ENCODE measurements at places on chromosomes 4 and X.

GRCh38 chr4:48636911-48637310 lies 143.2 kb downstream of the FRYL start:
- no peak for DNase-seq

DNA sequence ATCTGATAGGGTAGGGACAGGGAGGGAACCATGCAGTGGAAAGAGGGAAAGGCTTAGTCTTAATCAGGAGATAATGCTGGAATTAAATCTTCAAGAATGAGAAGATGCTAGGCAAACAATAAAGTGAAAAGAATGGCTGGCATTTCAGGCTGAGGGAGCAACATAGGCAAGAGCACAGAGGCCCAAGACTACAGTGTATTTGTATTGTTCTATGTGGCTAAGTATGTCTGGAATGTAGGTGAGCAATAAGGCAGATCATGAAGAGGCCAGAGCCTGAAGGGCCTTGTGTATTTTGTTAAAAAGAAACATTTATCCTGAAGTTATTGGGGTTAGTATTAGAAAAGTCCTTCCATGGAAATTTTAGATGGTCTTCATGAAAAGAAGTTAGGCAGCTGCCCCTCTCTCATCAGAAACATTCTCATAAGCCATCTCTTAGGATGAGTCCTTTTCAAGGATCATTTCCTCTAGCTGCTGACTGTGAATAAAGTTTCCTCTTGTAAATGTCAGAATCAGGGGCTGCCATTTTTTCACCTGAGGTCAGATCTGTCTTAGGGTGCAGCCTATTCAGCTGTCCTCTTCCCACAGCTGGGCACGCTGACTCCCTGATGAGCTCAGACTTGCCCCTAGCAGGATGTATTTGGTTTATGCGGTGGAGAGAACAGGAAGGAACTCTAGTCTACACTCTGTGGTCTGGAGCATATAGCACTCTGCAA lies 46.3 kb downstream of the ATP10D start:
- DNase-seq, result peak; percentile 11

DNA sequence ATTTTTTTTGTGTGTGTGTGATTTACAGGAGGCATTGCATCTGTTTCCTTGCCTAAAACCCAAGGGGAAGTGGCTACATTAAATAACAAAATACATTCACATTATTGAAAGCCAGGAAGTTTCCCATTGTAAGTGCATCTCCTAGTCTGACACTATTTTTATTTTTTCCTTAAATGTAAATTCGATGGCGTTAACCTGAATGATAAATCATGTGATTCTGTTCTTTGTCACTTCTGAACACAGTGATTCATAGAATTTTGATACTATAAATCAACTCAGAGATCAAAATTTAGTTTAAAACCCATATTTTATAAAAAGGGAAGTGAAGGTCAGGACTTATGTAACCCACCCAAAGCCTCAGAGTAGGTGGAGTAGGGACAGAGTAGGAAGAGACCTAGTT lies 258.1 kb downstream of the GABRG1 start:
- no peak for DNase-seq

GRCh38 chr4:83581411-83582288 lies 45.7 kb downstream of the GPAT3 start:
- no peak for DNase-seq

GRCh38 chrX:78753571-78753970 lies 6.1 kb downstream of the LPAR4 start:
- no peak for DNase-seq

- no peak for DNase-seq
These were observed 29.8 kb upstream of the IRAK1 start for GRCh38 chrX:154049209-154050112.

DNA sequence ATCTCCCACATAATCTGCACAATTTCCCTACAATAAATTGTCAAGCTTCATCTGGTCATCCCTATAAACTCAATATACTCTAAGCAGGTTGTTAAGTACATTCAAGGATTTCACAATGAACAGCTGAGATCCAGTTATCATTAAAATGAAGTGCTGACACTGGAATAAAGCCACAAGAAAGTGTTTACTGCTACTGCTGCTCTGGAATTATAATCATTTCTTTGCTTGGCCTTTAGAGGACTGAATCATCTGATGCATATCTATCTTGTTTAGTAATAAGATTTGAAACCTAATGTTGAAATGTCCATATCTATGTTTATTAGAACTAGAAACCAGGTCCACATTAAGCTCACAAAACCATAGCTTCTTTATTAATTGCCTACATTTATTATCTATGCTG lies 338.6 kb upstream of the ZFP42 start:
- DNase-seq, result no peak

DNA sequence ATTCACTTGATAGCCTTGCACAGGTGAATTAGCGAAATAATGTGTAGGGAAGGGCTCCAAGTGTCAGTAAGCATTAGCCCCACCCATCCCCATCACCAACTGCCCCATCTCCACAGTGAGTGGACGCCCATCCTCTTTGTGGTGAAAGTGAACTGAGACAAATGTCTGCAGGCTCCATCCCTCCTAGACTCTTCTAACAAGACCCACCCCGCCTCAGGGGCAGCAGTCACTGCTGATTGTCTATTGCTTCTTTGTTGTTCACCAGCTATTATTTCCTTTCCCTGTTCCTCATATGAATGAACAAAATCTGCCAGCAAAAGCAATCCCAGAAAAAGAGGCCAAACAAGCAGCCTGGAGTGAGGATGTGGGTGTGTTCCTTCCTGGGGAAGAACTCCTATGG lies 96.4 kb downstream of the LDB2 start:
- DNase-seq, result no peak

DNA sequence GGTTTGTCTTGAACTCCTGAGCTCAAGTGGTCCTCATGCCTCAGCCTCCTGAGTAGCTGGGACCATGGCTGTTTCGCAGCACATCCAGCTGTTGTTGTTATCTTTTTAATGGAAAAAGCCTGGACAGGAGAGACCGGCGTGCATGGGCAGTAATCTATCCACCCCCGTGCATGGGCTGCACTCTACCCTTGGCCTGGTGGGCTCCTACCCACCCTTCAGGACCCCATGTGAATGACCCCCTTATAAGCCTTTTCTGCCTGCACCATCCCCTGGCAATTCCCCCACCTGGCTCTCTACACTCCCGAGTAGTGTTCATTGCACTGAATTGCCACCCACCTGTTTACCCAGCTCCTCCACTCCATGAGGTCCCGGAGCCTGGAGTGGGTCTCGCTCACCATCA lies 18.9 kb upstream of the HTRA3 start:
- no peak for DNase-seq

DNA sequence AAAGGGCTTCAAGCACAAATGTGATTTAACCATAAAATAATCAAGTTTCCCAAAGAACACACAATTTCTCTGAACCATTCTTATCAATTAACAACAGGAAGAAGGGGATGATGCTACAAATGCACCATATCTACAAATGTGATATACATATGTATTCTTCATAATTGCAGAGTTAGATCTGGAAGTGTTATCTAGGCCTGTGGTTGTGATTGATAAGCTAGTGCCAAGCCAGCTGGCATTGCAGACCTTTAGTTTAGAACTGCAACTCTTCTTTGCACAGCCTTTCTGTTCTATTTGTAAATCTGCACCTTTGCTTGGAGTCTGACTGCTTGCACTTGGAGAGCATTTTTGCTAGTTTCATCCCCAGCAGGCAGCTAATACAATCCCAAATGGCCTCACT lies 145.5 kb upstream of the NPY2R start:
- DNase-seq, result no peak

DNA sequence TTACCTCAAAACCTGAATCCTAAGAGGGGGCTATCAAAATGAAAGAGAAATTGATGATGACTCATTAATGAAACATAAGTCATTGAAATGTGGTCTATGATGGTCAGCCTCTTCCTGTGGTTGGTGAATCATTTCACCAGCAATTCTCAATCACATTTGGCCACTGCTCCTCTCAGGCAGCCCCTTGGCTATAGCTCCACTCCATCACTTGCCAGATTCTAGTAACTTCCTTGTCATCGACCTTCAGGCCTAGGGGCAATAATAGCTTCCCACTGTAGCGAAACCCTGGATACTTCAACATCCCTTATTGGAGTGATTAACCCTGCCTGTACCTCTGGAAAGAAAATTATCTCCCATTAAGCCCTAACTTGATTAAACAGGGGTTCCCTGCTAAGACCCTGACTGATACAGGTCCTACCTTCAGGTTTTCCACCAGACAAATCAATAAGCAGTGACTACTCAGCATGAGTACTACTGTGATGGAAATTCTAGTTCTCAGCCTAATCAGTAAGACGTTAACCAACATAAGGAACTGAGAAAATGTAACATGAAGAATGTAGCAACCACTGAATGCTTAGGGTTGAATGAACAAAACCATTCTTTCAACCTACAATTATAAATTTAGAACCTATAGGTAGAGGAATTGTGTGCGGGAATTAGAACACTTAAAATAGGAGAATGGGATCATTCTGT lies 30.4 kb downstream of the ADH7 start:
- DNase-seq, result no peak

GRCh38 chr4:97924341-97924958 lies 218.8 kb downstream of the STPG2 start:
- DNase-seq, result no peak

GRCh38 chrX:109347632-109348031 lies 134.3 kb downstream of the GUCY2F start:
- DNase-seq, result peak; percentile 18

GRCh38 chr4:115219862-115220261 lies 106.4 kb upstream of the NDST4 start:
- no peak for DNase-seq

DNA sequence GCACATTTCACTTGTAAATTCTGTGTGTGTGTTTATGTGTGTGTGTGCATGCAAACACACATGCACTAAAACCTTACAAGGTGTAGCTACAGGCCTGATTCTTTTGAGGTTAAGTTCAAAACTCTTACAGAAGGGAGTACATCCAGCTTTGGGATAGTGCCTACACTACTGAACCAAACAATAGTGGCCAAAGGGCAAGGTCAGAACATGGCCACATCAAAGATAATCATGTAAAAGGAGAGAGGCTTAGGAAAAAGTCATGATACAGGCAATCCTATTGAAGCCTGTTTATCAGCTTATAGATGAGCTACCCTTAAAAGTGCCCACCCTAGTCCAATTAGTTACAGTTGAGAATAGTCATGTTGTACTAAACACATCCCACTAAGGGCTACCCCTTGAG lies 139.6 kb downstream of the IDS start:
- DNase-seq, result no peak

- DNase-seq, result no peak
These were observed 94.2 kb upstream of the MYOZ2 start for GRCh38 chr4:119041396-119041795.

DNA sequence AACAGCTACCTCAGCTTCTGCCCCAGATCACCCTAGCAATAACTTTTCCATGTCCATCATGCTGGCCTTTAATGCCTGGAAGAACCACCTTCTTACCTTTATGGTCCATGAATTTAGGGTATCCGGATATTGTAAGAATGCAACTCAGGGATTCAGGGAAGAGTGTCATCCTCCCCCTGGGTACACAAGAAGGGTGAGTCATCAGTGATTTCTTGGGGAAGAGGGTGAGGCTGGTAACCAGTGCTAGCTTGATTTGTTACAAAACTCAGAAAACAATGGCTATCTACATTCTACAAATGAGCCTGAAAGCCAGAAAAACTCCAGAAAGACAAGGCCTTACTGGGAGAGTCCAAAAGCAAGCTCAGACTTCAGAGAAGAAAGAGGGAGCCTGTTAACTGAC lies 10.4 kb upstream of the NALF2 start:
- no peak for DNase-seq

GRCh38 chrX:148722966-148723365 lies 222.5 kb downstream of the AFF2 start:
- DNase-seq, result no peak
